NAMALWA (cell line): ENCODE measurements at places on chromosomes 5 and 9.

GRCh38 chr9:2674141-2674824 is 43.0 kb upstream of the KCNV2 start:
- no peak for DNase-seq

- no peak for DNase-seq
Measured at GRCh38 chr5:53041071-53041692, 52.0 kb downstream of the ITGA2 start.

GRCh38 chr9:14321517-14322130 is 7.7 kb upstream of the NFIB start:
- peak; percentile 40 for DNase-seq

DNA sequence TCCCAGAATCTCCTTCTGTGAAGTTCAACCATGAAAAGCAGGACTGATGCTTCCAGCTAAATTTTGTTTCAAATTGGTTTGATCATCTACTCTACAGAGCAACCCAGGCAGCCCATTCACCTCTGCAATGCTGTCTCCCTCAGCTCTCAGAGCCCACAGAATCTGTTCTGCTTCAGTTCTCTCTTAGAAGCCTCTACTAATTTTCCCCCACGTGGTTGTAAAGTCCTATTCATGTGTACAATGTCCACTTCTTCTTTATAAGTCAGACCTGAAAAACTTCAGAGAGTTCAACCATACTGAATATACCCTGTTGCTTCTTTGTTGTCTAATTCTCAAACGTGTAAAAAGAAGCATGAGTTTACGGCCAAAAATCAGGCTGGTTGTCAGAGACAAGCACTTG is 21.3 kb upstream of the FAM13B start:
- DNase-seq: no peak

- DNase-seq: no peak
Measured at GRCh38 chr5:112923988-112924387, 2.0 kb upstream of the REEP5 start.

DNA sequence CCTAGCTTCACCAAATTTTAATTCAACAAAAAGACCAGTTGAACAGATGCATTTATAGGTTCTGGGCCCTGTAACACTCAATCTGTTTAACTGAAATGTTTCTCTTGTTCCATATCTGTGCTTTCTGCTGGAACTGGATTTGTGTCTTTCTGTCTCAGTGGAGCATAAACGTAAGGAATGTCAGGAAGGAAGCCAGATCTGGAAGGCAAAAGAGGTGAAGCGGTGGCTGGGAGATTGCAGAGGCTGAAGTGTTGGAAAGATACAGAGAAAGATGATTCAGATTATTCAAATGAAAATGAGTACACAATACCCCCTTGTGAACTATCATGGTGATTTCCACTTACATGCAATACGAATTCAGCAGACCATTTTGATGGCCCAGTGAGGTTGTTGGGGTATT is 406.8 kb downstream of the BRINP1 start:
- DNase-seq: no peak

DNA sequence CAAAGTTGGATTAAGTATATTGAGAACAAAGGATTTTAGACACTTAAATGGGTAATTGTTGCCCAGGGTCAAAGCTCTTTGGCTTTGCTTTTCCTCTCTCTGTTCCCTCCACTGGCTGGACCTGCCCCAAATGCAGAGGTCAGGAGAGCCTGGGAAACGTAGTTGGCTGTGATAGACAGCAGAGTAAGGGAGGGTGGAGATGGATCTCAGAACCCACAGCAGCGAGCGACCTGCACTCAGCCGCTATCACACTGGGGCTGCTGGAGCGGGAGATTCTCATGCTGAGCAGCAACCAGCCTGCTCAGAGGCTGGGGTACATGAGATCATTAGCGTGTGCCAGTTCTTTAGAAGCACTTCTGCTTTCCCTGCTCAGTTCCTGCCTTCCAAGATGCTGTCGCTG is 71.8 kb upstream of the TTC23L start:
- no peak for DNase-seq

DNA sequence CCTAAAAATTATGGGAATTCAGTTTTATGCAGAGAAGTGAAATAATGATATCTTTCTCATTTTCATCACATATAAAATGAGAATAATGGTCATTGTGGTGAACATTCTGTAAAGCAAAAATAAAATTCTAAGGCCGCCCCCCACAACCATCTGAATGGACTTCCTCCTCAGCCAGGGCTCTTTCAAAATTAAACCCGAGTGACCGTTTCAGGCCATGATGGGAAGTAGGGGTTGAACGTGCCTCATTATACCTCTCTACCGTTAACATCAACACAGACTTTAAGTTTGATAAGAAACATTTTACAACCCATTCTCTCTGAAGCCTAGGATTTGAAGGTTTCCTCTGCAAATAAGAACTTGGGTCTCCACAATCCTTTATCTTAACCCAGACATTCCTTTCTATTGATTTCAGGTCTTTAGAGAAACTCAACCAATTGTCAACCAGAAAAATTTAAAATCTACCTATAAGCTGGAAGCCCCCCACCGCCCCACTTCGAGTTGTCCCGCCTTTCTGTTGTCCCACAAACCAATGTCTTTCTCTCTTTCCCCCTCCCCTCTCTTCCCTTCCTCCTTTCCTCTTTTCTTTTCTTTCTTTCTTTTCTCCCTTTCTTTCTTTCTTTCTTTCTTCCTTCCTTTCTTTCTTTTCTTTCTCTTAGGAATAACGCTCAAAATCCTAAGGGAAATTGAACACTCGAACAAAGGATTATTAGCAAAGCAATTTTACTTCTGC is 1.7 kb upstream of the TMCO6 start:
- no peak for DNase-seq

DNA sequence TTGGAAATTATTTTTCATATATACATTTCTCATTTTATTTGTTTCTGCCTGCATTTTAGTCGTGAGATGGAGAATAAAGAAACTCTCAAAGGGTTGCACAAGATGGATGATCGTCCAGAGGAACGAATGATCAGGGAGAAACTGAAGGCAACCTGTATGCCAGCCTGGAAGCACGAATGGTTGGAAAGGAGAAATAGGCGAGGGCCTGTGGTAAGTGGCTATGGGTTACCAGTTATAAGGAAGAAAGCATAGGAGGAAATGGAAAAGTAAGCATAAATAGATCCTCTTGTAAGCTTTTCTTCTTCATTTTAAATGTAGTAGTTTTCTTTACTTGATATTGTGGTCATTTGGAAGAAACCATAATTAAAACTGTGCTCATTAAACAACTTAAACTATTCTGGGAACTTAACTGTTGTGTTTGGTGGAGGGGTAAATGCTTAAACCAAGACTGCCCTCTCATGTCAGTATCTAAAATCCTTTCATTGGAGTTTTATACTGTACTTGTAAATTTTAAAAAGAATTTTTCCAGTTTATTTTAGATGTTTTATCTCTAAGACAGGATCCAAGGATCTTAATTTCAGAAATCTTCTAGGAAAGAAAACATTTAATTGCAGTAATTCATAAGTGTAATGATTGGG is 41.3 kb downstream of the MAP3K1 start:
- DNase-seq: no peak

DNA sequence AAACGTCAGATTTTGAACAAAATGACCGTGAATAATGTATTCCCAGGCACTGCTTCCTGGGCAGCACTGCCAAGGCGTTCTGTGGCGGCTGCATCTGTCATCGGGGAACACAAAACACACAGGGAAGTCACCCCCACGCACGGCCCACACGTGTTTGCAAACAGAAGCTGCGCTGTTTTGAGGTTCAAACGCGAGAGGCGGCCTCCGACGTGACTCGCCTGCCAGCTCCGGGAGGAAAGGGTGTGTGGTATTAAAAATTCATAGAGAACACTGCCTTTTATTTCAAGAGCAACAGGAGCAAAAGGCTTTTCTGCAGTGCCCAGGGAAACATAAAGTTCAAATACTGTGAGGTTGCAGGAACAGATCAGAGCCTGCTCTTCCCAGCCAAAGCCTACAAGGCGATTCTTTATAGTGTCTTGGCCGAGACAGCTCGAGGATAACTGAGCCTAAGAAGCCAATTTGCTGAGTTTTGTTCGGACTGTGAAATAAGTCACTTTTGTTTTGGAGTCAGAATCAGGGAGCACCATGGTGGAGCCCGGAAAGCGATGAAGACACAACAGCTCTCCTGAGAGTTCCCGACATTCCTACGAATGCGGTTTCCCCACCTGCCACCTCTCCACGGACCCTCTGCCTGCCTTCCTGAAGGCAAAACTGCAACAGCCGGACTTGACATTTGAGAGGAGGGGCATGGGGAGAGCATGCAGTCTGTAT is 115.3 kb upstream of the IRX2 start:
- DNase-seq: no peak

GRCh38 chr9:116843863-116844620 is 156.9 kb downstream of the TRIM32 start:
- DNase-seq: no peak

GRCh38 chr5:1552521-1553255 is 28.9 kb upstream of the LPCAT1 start:
- DNase-seq: no peak

- DNase-seq: peak; percentile 68
Measured at GRCh38 chr9:89317282-89317681, 1.0 kb upstream of the SECISBP2 start.

DNA sequence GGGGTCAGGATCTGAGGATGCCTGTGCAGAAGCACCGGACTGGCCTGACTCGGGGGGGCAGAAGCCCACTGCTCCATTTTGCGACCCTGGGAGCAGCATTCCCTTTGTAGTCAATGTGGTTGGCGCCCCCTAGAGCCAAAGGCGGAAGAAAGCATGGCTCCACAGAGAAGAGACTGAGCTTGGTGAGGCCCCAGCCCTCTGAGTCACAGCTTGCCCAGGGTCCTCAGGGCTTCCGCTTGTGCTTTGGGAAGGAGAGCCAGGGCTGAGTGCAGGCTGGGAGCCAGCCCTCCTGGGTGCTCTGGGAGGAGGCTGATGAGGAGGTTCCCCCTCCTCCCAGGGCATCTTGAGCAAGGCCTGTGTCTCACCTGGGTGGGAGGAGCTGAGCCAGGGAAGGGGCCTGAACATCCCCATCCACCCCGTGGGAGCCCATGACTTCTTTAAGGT is 5.5 kb upstream of the AQP3 start:
- DNase-seq: peak; percentile 70

- no peak for DNase-seq
Measured at GRCh38 chr5:1068204-1068894, 43.5 kb downstream of the SLC12A7 start.

DNA sequence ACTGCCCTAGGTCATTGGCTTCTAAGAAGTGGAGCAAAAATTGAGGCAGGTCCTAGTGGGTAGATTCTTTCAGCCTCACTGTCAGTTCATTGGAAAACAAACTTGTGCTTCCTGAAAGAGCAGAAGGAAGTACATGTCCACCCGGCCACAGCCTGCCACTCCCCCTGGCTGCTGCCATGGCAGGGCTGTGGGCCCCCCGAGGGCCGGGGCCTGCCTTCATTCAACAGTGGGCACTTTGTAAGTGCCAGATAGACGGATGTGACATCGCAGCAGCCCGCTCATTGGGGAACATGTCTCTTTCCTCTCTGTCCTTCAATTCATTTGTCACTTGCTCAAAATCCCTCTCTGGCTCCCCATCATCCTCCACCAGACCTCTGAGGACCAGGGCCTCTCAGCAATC is 20.6 kb upstream of the NEURL1B start:
- DNase-seq: no peak
